Chondrocyte (in vitro differentiated cells): ENCODE measurements at places on chromosomes 1 and 21.

DNA sequence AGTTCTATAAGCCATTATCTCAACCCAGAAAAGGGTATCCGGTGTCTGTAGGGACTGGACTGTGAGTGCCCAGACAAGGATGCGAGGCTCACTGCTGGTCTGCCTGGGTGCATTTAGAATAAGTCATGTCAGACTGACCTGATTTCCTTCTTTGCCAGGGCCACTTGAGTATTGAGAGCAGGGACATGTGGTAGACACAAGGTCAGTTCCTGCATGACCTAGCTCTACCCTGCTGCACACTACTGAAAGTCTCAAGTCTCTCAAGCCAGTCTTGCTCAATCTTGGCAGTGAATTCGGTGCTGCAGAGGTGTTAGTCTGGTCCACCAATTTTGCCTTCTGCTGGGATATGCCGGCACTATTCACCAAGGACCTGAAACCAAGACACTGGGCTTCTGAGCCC, 180.1 kb downstream of the C1orf94 start:
- H3K27me3 ChIP-seq = no peaks in the 10 kb centered on the region
- H3K4me1 ChIP-seq = no peaks in the 10 kb centered on the region
- H3K27ac ChIP-seq = no peak overlapping the region
- no peak overlapping the region for H3K4me3 ChIP-seq

- H3K27me3 ChIP-seq = no peaks in the 10 kb centered on the region
- no peak overlapping the region for H3K4me3 ChIP-seq
- H3K27ac ChIP-seq = peak overlapping the region; percentile 65
- H3K36me3 ChIP-seq = no peaks in the 10 kb centered on the region
Observed at GRCh38 chr1:51314974-51315373, 15.4 kb downstream of the TTC39A start.

DNA sequence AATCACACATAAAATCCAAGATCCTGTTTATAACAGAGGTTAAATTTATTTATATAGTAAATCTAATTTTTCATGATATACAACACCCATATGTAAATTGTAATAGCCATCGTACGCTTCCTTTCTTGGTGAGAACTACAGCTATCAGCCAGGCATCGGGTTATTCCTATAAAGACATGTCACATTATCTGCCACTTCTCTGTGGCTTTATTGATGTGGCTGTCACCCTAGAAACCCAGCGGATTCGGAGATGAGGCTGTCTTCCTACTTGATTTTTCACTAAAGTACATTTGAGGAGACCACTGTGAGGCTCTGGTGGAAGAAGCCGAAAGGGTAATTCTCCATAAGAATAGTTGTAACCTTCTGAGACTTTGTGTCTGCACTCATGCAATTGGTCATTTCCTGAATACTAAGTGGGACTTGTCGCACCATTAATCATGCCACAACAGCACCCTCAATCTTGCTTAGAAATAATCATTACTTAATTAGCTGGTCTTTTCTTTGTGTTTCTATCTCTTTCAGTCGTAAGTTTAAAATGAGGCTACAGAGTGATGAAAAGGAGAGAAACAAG, 106.0 kb downstream of the NTNG1 start:
- DNase-seq = no peak
- no peaks in the 10 kb centered on the region for H3K4me1 ChIP-seq

GRCh38 chr1:183272390-183272848, 86.4 kb downstream of the LAMC2 start:
- no peak for DNase-seq
- peak overlapping the region; percentile 91 for H3K27ac ChIP-seq
- no peaks in the 10 kb centered on the region for H3K36me3 ChIP-seq
- H3K27me3 ChIP-seq = no peaks in the 10 kb centered on the region
- H3K4me3 ChIP-seq = no peak overlapping the region

GRCh38 chr1:25169610-25170009, 62.7 kb downstream of the SYF2 start:
- H3K27me3 ChIP-seq = peaks cover 5% of the 10 kb centered on the region
- H3K4me1 ChIP-seq = peaks cover 5% of the 10 kb centered on the region
- H3K36me3 ChIP-seq = no peaks in the 10 kb centered on the region
